Stromal cell of bone marrow (primary cell): ENCODE measurements at places on chromosomes 16 and 17.
A peak's percentile ranks its signal among the peaks of the same experiment; 100 is the strongest.

DNA sequence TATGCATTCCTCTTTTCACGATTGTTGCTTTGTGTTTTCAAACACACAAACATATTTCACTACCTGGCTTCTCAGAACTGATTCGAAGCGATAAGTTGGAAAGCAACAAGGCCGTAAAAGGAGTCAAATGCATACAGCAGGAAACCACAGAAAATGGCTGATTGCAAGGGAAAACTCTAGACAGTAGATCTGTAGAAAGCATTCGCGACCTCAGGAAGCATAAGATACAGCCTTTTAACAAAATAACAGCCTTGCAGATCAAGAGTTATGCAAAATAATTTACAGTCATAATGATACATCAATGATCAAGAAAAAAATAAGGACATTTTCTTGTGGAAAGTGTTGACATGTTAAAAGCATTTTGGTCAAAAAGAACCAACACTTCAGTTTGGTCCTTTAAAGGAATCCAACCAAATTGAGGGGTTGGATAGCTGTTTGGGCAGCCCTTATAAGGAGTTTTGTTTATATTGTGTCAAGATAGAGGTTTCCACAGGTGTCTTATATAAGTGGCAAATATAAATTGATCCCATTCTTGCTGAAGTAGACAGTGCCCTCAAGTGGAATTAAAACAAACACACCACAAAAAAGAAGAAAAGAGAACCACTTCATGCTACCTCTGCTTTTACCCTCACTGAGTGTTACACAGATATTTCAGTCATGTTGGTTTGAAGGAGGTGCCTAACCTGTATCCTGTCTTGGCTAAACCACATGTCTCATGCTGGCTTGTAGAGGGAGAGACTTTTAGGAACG, 5.5 kb downstream of the CYLD start:
- no peak for DNase-seq

GRCh38 chr16:4147236-4147635, 31.0 kb upstream of the ADCY9 start:
- DNase-seq: no peak

GRCh38 chr17:1003972-1004768, 7.2 kb downstream of the TIMM22 start:
- no peak for DNase-seq

- no peak for DNase-seq
Measured at GRCh38 chr17:45096141-45096540, 35.0 kb downstream of the NMT1 start.

DNA sequence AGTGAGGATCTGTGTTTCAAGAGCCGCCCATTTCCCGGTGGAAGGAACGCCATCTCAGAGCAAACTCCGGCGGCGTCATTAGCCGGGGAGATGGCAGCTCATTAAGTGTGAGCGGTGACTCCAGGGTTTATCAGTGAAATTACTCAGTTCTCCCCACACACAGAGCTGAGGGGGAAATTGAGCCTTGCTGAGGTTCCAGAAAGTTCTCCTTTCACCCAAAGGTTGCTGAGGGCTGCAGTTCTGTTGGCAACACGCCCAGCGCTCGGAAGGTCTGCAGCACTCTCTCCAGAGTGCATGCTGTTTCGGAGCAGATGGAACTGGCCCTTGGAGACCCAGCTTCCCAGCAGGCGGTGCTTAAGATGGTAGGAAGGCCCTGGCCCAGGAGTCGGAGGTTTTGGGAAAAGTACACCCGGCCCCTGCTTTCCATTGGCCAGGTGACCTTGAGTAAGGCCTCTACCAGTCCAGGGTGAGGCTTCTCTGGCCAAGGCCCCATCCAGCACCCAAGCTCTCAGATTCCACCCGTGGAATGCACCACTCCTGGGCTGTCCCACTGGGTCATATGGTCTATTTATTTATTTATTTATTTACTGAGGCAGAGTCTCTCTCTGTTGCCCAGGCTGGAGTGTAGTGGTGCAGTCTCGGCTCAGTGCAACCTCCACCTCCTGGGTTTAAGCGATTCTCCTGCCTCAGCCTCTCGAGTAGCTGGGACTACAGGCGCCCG, 167.7 kb upstream of the CIBAR2 start:
- DNase-seq: no peak

- no peak for DNase-seq
Measured at GRCh38 chr17:58324409-58325288, 3.9 kb downstream of the TSPOAP1 start.

- no peak for DNase-seq
Measured at GRCh38 chr16:49775018-49775417, 80.9 kb downstream of the ZNF423 start.

DNA sequence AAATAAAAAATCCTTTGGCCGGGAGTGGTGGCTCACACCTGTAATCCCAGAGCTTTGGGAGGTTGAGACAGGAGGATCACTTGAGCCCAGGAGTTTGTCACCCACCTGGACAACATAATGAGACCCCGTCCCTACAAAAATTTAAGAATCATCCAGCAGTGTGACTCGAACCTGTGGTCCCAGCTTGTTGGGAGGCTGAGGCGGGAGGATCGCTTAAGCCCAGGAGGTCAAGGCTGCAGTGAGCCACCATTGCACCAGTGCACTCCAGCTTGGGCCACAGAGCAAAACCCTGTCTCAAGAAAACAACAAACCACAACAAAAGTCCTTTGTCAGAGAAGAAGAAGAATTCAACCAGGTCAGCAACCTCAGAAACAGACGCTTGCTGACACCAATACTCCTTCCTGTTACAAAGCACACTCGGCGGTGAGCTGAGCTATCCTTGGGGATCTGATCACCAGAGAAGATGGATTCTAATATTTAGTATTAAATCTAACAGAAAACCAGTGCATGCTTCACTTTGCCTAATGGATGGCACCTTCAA, 12.9 kb upstream of the PVALEF start:
- no peak for DNase-seq

DNA sequence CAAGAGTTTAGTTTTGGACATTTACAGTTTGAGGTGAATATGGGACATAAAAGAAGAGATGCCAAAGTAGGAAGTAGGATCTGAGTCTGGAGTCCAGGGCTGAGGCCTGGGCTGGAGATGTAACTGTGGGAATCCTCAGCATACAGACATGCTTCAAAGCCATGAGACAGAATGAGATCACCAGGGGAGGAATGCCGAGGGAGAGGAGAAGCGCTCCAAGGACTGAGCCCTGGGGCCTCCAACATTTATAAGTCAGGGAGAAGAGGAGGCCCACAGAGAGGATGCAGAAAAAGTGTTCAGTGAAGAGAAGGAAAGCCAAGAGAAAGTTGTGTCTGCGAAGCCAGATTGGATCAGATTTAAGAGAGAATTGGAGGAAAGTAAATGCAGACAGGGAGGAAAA, 277.5 kb upstream of the MYOCD start:
- peak; percentile 20 for DNase-seq

DNA sequence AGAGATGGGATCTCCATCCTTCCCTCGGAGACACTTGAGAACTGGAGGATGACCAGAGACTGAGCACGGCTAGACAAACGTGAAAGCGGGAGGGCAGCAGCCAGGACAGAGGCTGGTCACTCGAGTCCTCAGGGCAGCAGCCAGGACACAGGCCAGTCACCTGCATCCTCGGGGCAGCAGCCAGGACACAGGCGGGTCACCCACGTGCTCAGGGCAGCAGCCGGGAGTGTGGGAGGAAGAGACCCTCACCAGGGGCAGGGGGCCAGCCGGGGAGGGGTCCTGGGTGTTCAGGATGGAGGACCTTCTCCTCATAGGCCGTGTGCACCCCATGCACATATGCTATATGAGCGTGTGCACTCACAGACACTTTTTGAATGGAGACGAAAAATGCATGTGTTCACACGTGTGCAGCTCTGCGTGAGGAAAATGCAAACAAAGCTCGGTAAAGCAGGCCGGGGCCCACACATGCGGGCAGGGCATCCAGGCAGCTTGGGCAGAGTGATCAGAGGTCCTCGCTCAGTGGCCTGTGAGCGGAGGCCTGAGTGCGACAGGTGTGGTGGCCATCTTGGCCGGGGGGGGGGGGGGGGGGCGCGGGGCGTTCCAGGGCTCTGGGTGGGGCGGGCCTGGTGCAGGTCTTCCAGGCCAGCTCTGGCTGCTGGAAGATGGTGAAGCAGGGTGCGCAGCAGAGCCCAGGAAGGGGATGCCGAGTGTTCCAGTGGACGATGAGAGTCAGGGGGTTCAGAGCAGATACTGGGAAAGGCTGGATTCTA, 26.7 kb downstream of the ZNF469 start:
- no peak for DNase-seq

- DNase-seq: peak; percentile 75
Measured at GRCh38 chr17:15377200-15377599, 35.8 kb upstream of the TEKT3 start.

- DNase-seq: no peak
Measured at GRCh38 chr17:72126575-72127486, 6.0 kb downstream of the SOX9 start.

GRCh38 chr17:75131278-75132017, at the start of gene NT5C:
Gene NT5C (minus strand): TSS chr17:75131742. CDS start chr17:75131707, 35 bp downstream.
- DNase-seq: peak; percentile 43

DNA sequence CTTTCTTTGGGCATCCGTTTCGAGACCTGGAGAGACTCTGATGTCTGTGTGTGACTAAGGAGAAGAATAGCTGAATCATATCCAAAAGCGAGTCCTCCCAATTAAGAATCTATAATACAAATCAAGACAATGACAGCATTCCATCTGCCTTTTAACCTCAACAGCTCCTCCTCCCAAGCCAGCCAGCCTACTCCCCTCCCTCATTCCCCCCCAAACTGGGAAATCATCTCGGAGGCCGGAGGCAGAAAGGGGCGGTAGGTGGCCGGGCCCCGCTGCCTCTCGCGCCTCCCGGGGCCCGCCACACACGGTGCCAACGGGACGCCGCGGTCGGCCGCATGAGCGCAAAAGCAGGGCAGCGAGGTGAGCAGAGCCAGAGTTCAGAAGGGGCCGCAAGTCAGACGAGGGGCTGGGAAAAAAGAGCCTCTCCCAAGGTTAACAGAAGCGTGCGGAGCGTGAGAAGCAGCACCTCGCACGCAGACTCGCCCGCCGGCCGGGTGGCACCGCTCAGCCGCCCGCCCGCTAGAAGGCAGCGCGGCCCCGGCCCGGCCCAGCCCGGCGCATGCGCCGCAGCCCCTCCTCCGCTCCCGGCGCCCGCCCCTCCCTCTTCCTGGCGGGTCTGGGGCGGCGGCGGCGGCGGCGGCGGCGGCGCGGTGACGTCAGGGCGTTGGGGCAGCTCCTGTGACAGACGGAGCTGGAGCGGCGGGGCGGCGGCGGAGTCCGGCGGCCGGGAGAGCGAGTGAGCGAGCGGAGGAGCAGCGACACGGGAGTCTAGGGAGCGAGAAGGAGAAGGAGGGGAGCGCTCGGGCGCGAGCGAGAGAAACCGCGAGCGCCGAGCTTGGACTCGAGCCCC, at the start of gene PAFAH1B1:
PAFAH1B1 (plus strand) TSS at position 684 of the 850 bp plus-strand sequence. CDS start 44,635 bp downstream, outside the sequence.
- peak; percentile 82 for DNase-seq

GRCh38 chr17:41962768-41963434, 3.7 kb upstream of the CNP start:
- DNase-seq: peak; percentile 26

DNA sequence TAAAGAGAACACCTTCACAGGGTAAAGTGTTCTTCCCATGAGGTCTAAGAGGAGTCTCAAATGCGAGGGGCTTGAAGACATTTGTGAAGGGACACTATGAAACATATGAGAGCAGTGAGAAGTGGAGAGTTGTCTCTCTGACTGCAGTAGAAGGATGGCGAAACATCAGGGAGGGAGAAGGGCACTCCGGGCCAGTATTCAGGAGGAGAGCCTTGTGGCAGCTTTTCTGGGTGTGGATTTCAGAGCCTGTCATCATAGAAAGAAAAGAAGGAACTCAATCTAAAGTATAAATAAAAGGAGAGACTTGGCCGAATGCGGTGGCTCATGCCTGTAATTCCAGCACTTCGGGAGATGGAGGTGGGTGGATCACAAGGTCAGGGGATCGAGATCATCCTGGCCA, 117.2 kb downstream of the RBFOX1 start:
- DNase-seq: no peak

- DNase-seq: peak; percentile 56
Measured at GRCh38 chr17:17613708-17614114, 22.2 kb upstream of the PEMT start.

DNA sequence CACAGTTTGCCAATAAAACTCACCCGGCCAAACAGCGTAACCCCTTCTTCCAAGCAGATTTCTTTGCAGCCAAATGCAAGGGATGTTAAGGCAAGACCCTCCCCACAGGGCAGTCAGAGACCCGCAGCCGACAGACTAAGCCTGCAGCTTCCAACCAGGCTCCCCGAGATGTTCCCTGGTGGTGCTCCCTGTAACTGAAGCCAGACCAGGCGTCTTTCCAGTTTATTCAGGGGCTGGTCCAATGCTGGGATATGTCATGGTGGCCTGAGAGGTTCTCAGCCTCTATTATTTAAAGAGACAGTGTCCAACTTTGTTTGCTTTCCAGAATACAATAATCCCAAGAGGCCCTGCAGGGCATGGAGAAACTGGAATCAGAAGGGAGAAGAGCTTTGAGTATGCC, at the start of gene PMP22:
PMP22 (minus strand) TSS at position 196 of the 400 bp plus-strand sequence. CDS start 4,599 bp downstream, outside the sequence.
- peak; percentile 73 for DNase-seq

- DNase-seq: no peak
Measured at GRCh38 chr17:45451131-45451530, 18.5 kb upstream of the ARHGAP27 start.

DNA sequence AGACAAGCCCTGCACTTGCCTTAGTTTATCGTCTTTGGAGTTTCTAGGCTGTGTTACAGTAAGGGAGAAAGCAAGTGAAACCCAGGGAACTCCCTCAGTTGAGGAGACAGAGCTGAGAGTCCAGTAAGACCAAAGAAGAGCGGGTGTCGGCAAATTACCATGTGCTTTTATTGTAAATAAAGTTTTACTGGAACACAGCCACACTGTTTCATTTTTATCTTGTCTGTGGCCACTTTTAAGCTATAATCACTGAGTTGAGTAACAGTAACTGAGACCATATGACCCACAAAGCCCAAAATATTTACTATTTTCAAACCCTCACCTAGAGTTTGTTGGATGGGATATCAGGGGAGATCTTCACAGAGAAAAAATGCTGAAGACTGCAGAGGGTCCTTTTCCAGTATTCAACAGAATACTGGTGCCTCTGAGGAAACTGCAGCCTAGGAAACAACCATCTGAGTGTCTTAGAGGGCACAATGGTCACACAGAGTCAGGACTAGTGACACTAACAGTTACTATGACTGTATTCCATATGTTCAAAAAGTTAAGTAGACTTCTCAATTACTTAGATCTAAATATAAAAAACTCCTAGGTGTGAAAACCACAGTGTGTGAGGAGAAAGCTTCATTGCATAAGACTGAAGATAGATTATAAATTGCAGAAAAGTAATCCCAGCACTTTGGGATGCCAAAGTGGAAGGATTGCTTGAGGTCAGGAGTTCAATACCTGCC, 351.1 kb upstream of the TBX2 start:
- no peak for DNase-seq

- DNase-seq: no peak
Measured at GRCh38 chr17:37278247-37278894, 97.4 kb upstream of the C17orf78 start.

GRCh38 chr17:68972119-68972704, 17.0 kb upstream of the ABCA8 start:
- DNase-seq: peak; percentile 25

DNA sequence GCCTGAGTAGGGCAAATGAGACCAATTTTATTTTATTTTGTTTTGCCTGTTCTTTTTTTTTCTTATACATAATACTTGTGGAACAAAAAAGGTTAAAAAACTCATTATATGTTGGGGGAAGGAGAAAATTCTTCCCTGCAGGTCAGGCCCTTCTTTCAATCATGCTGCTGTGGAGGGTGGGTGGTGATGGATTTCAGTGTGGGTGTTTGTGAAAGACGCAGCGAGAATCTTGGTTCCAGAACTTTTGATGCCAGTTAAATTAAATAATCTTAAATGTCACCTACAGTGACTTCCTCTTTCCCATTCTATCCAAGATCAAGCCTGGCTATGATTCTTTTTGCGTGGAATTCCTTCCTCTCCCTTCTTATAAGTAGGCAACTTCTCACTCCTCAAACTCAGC, 595.8 kb upstream of the EEF2KMT start:
- no peak for DNase-seq

GRCh38 chr16:48247311-48247710, at the start of gene ABCC11:
Gene ABCC11 (minus strand): TSS chr16:48247539. CDS start chr16:48231921, 15,618 bp downstream.
- no peak for DNase-seq
